Activated CD4-positive, alpha-beta T cell treated with anti-CD3 and anti-CD28 coated beads for 36 hours (primary cell): ENCODE measurements at places on chromosomes 16 and 17. TPM values are rescaled to one million over a fixed set of nuclear protein-coding genes. Genes with fewer than 3 reads are reported as not detected.
A peak's percentile ranks its signal among the peaks of the same experiment; 100 is the strongest.

DNA sequence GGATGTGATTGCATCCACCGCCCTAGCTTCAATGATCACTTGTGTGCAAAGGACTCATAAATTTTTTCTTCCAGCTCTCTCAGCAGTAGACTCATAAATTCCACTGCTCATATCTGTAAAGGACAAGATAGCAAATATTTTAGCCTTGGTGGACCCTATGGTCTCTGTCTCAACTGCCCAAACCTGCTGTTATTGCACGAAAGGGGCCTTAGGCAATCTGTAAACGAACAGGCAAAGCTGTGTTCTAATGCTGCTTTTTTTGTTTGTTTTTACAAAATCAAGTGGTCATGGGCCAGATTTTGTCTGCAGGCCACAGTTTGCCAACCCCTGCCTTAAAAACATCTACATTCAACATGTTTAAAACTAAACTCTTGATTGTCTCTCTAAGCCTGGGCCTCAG, 34.1 kb downstream of the FAM20A start:
- DNase-seq: no peak
- H3K27ac ChIP-seq: no peak overlapping the region
- H3K4me3 ChIP-seq: no peak overlapping the region
- no peaks in the 10 kb centered on the region for H3K4me1 ChIP-seq

DNA sequence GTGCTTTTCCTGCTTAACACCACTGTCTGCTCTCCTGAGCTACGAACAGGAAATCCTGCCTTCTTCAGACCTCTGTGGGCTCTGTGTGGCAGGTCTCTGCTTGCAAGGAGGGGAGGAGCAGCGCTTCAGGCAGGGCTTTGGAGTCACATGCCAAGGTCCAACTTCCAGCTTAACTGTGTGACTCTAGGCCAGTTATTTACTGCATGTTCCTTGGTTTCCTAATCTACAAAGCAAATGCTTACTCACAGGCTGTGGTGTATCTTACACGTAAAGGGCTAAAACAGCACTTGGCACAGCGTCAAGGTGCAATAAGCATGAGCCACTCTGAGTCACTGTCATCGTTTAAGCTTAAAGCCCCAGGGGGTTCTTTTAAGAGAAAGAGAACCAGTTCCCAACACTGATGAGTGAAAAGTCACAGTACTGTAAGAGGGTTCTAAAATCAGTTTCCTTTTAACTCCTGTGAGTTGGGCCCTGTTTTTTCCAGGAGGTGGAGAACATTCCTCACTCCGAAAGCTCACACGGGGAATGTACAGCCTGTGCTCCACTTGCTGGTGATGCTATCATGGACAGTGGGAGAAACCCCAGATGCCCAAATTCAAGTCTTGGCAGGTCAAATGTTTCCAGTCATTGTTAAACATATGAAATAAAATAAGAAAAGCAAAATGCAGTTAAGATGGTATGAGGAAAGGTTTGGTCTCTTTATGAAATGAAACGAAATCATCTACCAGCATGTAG, 54.1 kb upstream of the BCAR1 start:
- no peak overlapping the region for H3K4me3 ChIP-seq
- peaks cover 29% of the 10 kb centered on the region for H3K4me1 ChIP-seq
- DNase-seq: peak; percentile 87
- H3K36me3 ChIP-seq: peaks cover 41% of the 10 kb centered on the region
- H3K27ac ChIP-seq: peak overlapping the region; percentile 84

GRCh38 chr16:50285406-50286003, 19.2 kb downstream of the ADCY7 start:
- peak overlapping the region; percentile 10 for H3K27ac ChIP-seq
- H3K4me3 ChIP-seq: no peak overlapping the region
- peaks cover 60% of the 10 kb centered on the region for H3K4me1 ChIP-seq
- peaks cover 31% of the 10 kb centered on the region for H3K36me3 ChIP-seq
- no peaks in the 10 kb centered on the region for H3K27me3 ChIP-seq

DNA sequence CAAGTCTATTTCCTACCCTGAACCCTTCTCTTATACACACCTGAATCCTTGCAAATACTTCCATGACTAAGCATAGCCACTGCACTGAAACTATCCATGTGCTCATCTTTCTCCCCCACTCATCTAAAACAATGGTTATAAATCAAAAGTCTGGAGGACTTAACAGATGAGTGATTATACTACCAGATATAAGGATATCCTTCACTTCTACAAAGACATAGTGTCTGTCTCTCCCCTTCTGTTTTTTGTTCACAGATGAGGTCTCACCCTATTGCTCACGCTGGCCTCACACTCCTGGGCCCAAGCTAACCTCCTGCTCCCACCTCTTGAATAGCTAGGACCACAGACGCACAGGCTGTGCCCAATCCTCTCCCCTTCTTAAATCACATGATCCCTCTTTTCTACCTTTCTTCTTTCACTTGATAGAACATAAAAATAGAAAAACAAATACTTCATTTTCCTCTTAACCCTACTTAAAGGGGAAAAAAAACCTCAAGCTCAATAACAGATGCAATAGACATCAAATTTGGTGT, 19.2 kb downstream of the CEP112 start:
- no peaks in the 10 kb centered on the region for H3K4me1 ChIP-seq
- no peak for DNase-seq
- H3K27me3 ChIP-seq: no peaks in the 10 kb centered on the region
- no peak overlapping the region for H3K27ac ChIP-seq
- no peaks in the 10 kb centered on the region for H3K36me3 ChIP-seq
- no peak overlapping the region for H3K4me3 ChIP-seq

- DNase-seq: no peak
- H3K4me1 ChIP-seq: no peaks in the 10 kb centered on the region
- H3K27me3 ChIP-seq: peaks cover 9% of the 10 kb centered on the region
- no peaks in the 10 kb centered on the region for H3K36me3 ChIP-seq
- no peak overlapping the region for H3K4me3 ChIP-seq
Measured at GRCh38 chr17:951325-952132, 28.0 kb downstream of the NXN start.

DNA sequence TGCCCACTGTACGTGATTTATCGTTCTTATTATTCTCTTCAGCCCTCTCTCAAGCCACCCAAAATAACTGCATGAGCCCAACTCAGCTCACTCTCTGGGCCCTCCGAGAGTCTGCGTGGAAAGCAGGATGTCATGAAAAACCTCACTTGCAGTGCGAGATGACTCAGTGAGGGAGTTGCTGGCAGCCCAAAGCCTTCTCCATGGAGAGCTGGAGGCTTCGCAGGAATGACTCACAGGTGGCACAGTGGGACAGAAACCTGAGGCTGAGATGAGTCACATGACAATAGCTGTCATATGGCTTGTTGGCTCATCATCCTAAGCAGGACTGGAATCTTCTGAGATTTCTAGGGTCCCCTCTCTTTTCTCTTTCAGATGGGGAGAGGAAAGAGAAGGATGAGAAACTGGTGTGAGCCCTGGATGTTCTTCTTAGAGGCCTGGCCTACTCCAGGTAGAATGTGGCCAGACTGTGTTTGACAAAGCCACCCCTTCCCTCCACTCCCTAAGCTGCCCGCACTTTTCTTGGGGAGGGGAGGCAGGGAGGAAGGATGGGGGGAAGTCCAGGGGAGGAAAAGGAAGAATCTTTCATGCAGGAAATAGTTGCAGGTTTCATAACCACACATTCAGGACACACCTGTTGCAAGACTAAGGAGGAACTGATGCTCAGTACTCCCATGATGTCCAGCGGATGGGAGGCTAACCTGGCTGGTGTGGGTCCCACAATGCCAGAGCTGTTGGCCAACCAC, 160.6 kb upstream of the RPL38 start:
- H3K4me1 ChIP-seq: peaks cover 9% of the 10 kb centered on the region
- DNase-seq: peak; percentile 81
- H3K36me3 ChIP-seq: no peaks in the 10 kb centered on the region

GRCh38 chr16:797120-797420, 3.5 kb downstream of the GNG13 start:
- no peak overlapping the region for H3K27ac ChIP-seq
- peak; percentile 58 for DNase-seq
- H3K36me3 ChIP-seq: peaks cover 15% of the 10 kb centered on the region
- H3K4me1 ChIP-seq: peaks cover 2% of the 10 kb centered on the region
- H3K27me3 ChIP-seq: peaks cover 1% of the 10 kb centered on the region

GRCh38 chr16:86632944-86633343, 54.6 kb downstream of the FOXL1 start:
- H3K27ac ChIP-seq: no peak overlapping the region
- H3K4me3 ChIP-seq: no peak overlapping the region
- DNase-seq: no peak
- peaks cover 16% of the 10 kb centered on the region for H3K27me3 ChIP-seq
- no peaks in the 10 kb centered on the region for H3K4me1 ChIP-seq

DNA sequence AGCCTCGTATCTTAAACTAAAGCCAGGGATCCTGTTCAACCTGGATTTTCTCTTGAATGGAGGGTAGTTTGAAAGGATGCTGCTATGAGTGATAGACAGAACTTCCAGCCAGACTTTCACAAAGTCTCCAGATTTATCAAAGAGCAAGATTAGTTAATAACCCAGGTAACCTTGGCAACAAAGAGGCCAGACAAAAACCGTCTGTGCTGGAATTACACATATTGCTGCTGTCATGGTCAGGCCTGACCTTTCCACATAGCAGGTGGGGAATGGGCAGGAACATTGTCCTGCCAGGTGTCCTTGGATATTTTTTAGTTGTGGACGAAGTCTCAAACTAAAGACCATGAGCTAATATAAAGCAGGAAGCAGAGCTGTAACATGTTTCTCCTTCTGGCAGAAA, 52.5 kb downstream of the HLF start:
- no peaks in the 10 kb centered on the region for H3K36me3 ChIP-seq
- H3K27ac ChIP-seq: no peak overlapping the region
- peaks cover 13% of the 10 kb centered on the region for H3K4me1 ChIP-seq
- H3K27me3 ChIP-seq: peaks cover 5% of the 10 kb centered on the region

DNA sequence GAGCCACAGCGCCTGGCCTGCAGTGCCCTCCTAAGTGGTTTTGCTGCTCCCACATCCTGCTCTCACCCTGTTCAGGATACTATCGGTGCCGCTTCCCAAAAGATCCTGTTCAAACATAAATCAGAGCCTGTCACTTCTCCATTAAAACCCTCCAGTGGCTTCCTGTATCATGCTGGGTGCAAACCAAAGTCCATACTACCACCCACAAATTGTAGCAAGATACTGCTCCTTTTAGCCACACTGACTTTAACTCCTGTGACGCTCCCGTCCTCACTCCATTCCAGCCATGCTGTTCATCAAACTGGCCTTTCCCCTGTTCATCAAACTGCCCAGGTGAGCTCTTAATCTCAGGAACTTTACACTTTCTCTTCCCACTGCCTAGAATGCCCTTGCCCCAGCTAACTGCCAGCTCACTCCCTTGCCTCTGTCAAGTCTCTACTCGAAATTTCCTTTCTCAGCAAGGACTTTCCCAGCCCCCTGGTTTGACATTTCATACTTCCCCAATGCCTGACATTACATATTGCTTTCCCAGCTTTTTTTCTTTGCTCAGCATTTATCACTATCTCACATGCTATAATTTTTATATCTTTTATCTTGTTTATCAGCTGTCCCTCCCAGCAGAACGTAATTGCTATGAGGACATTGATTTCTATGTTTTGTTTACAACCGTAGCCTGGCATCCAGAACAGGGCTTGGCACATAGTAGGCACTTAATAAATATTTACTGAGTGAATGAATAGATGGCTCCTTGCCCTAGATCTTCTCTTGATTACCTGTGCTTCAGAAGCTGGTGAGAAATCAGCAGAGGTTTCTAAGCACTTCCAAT, 44.3 kb upstream of the SMURF2 start:
- no peaks in the 10 kb centered on the region for H3K36me3 ChIP-seq
- DNase-seq: no peak
- H3K27ac ChIP-seq: no peak overlapping the region

GRCh38 chr17:74297941-74298340, 23.9 kb downstream of the DNAI2 start:
- H3K27ac ChIP-seq: peak overlapping the region; percentile 80
- H3K27me3 ChIP-seq: peaks cover 5% of the 10 kb centered on the region
- peak; percentile 77 for DNase-seq
- H3K4me3 ChIP-seq: peak overlapping the region; percentile 24
- H3K36me3 ChIP-seq: no peaks in the 10 kb centered on the region

GRCh38 chr16:52308051-52308450, 238.9 kb downstream of the TOX3 start:
- no peaks in the 10 kb centered on the region for H3K36me3 ChIP-seq
- H3K27me3 ChIP-seq: no peaks in the 10 kb centered on the region
- no peak overlapping the region for H3K27ac ChIP-seq
- H3K4me3 ChIP-seq: no peak overlapping the region
- no peaks in the 10 kb centered on the region for H3K4me1 ChIP-seq

DNA sequence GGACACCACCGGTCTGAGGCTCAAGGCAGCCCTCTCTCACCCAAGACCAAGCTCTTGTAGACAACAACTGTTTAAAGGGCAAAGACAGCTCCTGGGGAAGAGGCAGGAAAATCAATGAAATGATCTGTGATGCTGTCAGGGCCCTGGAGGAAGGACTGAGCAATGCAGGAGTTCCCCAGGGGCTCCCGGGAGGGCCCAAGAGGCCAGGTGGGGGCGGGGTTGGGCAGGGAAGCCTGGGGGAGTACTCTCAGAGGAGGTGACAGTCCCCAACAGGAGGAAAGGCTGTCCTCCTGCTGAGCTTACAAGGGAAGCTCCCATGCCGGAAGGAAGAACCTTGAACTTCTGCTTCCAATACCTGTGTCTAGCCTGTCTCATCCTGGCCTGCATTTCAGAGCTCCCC, 8.3 kb upstream of the NOS2 start:
- peak overlapping the region; percentile 42 for H3K4me3 ChIP-seq
- peaks cover 49% of the 10 kb centered on the region for H3K4me1 ChIP-seq
- no peaks in the 10 kb centered on the region for H3K36me3 ChIP-seq
- peak; percentile 71 for DNase-seq
- peak overlapping the region; percentile 95 for H3K27ac ChIP-seq
- no peaks in the 10 kb centered on the region for H3K27me3 ChIP-seq

- H3K27ac ChIP-seq: no peak overlapping the region
- H3K4me1 ChIP-seq: no peaks in the 10 kb centered on the region
- H3K4me3 ChIP-seq: no peak overlapping the region
- H3K36me3 ChIP-seq: no peaks in the 10 kb centered on the region
Measured at GRCh38 chr16:83473926-83474650, 333.7 kb upstream of the HSBP1 start.

DNA sequence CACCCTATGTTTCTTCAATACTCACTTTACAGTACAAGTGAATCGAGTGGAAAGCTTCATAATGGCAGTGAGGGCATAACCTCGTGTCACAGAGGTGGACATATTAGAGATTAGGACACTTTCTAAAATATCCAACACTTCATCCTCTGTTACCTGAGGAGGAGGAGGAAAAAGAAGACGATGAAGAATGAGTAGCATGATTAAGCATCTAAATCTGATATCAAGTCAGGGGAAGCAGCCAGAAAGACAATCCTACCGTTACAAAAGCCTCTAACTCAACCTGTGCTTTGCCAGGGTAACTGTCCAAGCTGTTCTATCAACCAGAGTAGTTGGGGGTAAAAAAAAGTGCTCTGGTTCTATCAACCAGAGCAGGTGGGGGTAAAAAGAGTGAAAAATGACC, 23.7 kb upstream of the PHLPP2 start:
- peaks cover 6% of the 10 kb centered on the region for H3K4me1 ChIP-seq
- no peak for DNase-seq
- H3K27ac ChIP-seq: peak overlapping the region; percentile 17
- H3K27me3 ChIP-seq: no peaks in the 10 kb centered on the region

Gene ZMYND15
- 0.11 TPM for total RNA-seq

Gene CNTROB
- total RNA-seq: 80.5 TPM

Gene SPATA32
- total RNA-seq: 0.25 TPM
